ENCODE measurements at places on chromosomes 1 and 21. TPM values are rescaled to one million over a fixed set of nuclear protein-coding genes. Genes with fewer than 3 reads are reported as not detected.

The LINGO4 gene
- total RNA-seq: not detected

The C1orf122 gene
- 23.3 TPM for total RNA-seq

The ACTL8 gene
- not detected for total RNA-seq

The FAM163A gene
- total RNA-seq: not detected

The B3GALT5 gene
- total RNA-seq: 0.15 TPM

The NEGR1 gene
- total RNA-seq: 3.6 TPM

The ALPL gene
- total RNA-seq: 0.87 TPM

The LCE2B gene
- total RNA-seq: not detected

The PGBD5 gene
- total RNA-seq: 1.7 TPM

The B3GALT2 gene
- total RNA-seq: 0.17 TPM

The URB2 gene
- total RNA-seq: 6.0 TPM

The OR10Z1 gene
- total RNA-seq: not detected

The TTC13 gene
- 11.8 TPM for total RNA-seq

The GPR37L1 gene
- not detected for total RNA-seq

The NBPF4 gene
- total RNA-seq: not detected

The KCNA2 gene
- total RNA-seq: not detected

The FNDC10 gene
- total RNA-seq: 1.6 TPM

The OR2T33 gene
- total RNA-seq: not detected

The SNX7 gene
- total RNA-seq: 46.5 TPM

The NBPF6 gene
- not detected for total RNA-seq

The OR2G2 gene
- not detected for total RNA-seq

The RNU1-1 gene
- under 0.01 TPM for total RNA-seq

The OR6N1 gene
- total RNA-seq: not detected

The SYPL2 gene
- 1.2 TPM for total RNA-seq

The SNAPIN gene
- total RNA-seq: 65.5 TPM

The CHRNB2 gene
- total RNA-seq: under 0.01 TPM

The FBXO28 gene
- total RNA-seq: 27.0 TPM
